Glutamatergic neuron (in vitro differentiated cells): ENCODE measurements at places on chromosomes 2 and 18. TPM values are rescaled to one million over a fixed set of nuclear protein-coding genes. Genes with fewer than 3 reads are reported as not detected.

- H3K36me3 ChIP-seq: no peaks in the 10 kb centered on the region
- DNase-seq: no peak
- no peaks in the 10 kb centered on the region for H3K27me3 ChIP-seq
Measured at GRCh38 chr2:206512999-206513398, 69.7 kb downstream of the ADAM23 start.

DNA sequence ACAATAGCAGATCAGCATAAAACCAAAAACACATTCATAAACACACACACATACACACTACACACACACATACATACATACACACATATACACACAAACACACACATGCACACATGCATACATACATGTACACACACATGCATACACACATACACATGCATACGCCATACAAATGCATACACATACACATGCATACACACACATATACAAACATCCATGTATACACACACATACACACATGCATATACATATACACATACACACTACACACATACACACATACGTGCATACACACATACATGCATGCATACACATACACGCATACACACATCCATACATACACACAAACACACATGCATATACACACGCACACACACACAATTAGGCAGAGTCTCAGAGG lies 490.1 kb downstream of the TNS1 start:
- H3K36me3 ChIP-seq: no peaks in the 10 kb centered on the region
- no peaks in the 10 kb centered on the region for H3K27me3 ChIP-seq
- DNase-seq: no peak
- H3K27ac ChIP-seq: no peak overlapping the region
- H3K4me1 ChIP-seq: peaks cover 6% of the 10 kb centered on the region
- H3K4me3 ChIP-seq: no peak overlapping the region

- H3K4me3 ChIP-seq: no peak overlapping the region
- H3K36me3 ChIP-seq: no peaks in the 10 kb centered on the region
- peaks cover 3% of the 10 kb centered on the region for H3K4me1 ChIP-seq
- H3K27me3 ChIP-seq: no peaks in the 10 kb centered on the region
- no peak for DNase-seq
Measured at GRCh38 chr18:31093880-31094279, 8.3 kb downstream of the DSC2 start.

GRCh38 chr2:19198381-19198780 lies 160.0 kb downstream of the OSR1 start:
- H3K27ac ChIP-seq: no peak overlapping the region
- H3K27me3 ChIP-seq: no peaks in the 10 kb centered on the region
- no peak overlapping the region for H3K4me3 ChIP-seq
- no peaks in the 10 kb centered on the region for H3K4me1 ChIP-seq

GRCh38 chr18:58990720-58991119 lies 126.0 kb downstream of the ZNF532 start:
- H3K4me1 ChIP-seq: no peaks in the 10 kb centered on the region
- H3K36me3 ChIP-seq: peaks cover 22% of the 10 kb centered on the region
- no peak overlapping the region for H3K4me3 ChIP-seq
- no peak for DNase-seq

DNA sequence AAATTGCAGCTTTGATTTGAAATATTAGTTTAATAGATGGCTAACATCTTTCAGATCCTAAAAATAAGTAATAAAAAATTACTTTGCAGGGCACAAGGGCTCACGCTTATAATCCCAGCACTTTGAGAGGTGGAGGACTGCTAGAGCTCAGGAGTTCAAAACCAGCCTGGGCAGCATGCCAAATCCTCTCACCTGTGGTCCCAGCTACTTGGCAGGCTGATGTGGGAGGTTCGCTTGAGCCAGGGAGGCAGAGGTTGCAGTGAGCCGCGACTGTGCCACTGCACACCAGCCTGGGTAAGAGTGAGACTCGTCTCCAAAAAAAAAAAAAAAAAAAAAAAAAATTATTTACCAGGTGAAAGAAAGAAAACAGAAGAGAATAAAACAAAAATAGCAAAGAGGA lies 449.8 kb downstream of the NRXN1 start:
- peaks cover 2% of the 10 kb centered on the region for H3K27me3 ChIP-seq
- peaks cover 4% of the 10 kb centered on the region for H3K4me1 ChIP-seq
- DNase-seq: no peak
- H3K36me3 ChIP-seq: no peaks in the 10 kb centered on the region
- no peak overlapping the region for H3K4me3 ChIP-seq

DNA sequence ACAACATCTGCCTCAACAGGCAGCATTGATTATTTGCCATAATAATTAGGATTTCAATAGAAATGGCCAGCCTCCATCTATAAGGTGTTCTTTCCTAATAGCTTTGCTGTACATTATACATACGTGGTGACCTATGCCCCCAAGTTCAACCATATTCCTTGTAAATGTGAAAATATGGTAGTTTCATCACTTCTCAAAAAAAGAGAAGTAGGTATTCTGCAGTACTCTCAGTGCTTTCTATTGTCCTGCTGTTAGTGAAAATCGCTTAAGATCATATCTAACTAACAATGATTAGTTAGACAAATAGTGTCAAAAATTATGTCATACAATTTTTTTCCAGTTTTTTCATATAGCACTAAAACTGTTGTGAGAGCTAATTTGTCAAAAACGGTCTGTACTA lies 79.6 kb downstream of the SLC4A10 start:
- no peaks in the 10 kb centered on the region for H3K36me3 ChIP-seq
- no peak overlapping the region for H3K27ac ChIP-seq
- peaks cover 5% of the 10 kb centered on the region for H3K4me1 ChIP-seq
- DNase-seq: no peak
- no peaks in the 10 kb centered on the region for H3K27me3 ChIP-seq

GRCh38 chr2:189608795-189609422 lies 28.3 kb upstream of the SLC40A1 start:
- H3K4me1 ChIP-seq: no peaks in the 10 kb centered on the region
- H3K27me3 ChIP-seq: no peaks in the 10 kb centered on the region
- H3K4me3 ChIP-seq: no peak overlapping the region
- no peaks in the 10 kb centered on the region for H3K36me3 ChIP-seq
- DNase-seq: no peak

GRCh38 chr2:44708661-44709000 lies 232.9 kb upstream of the SIX3 start:
- H3K27ac ChIP-seq: peak overlapping the region; percentile 52
- no peaks in the 10 kb centered on the region for H3K36me3 ChIP-seq
- peaks cover 2% of the 10 kb centered on the region for H3K27me3 ChIP-seq
- peaks cover 41% of the 10 kb centered on the region for H3K4me1 ChIP-seq
- H3K4me3 ChIP-seq: no peak overlapping the region
- no peak for DNase-seq

DNA sequence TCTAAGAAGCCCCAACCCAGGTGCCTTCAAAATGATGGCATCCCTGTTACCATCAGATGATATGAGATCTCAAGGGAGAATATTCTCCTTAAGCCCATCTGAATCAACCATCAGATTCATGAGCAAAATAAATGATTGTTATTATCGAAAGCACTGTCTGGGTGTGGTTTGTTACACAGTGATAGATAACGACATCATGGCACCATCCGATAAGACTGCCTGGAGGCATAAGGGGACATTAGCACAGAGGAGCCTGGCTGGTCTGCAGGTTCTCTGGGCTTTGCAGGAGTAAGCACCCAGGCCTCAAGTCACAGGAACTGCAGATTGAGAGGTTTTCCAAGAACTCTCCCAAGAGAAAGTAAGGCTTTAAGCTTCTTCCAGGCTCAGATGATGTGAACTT lies 15.6 kb downstream of the BMP10 start:
- no peak overlapping the region for H3K27ac ChIP-seq
- no peak overlapping the region for H3K4me3 ChIP-seq
- no peaks in the 10 kb centered on the region for H3K4me1 ChIP-seq
- peaks cover 7% of the 10 kb centered on the region for H3K27me3 ChIP-seq
- no peak for DNase-seq

DNA sequence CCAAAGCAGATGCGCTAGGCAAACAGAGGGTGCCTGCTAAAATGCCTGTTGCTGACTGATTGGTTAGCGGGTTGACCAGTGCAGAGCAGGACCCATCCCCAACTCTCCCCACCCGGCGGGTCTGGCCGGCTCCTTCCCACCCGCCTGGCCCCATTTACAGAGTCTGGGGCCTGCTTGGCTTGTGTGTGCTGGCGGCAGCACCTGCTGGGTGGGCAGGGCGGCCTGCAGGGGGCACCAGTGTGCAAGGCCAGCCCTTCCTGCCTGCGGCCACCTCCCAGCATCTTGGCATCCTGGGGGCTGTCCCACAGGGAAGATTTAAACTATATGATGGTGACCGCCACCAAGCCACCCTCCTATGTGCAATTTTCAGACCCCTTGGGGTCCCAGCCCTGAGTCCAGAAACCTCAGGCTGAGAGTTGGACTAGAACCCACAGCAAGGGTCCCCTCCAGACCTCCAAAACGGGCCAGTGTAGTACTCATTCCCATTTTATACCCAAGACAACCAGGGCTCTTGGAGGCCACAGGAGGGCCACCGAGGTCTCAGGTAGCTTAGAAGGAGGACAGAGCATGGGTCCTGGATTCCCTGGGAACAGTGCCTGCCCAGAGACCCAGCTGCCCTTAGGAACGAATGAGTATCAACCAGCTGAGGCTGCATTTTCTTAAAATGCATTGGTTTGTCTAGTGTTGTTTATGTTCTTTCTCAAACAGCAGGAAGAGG lies 173.6 kb downstream of the SMAD7 start:
- peaks cover 9% of the 10 kb centered on the region for H3K27me3 ChIP-seq
- H3K4me1 ChIP-seq: peaks cover 31% of the 10 kb centered on the region
- no peak overlapping the region for H3K27ac ChIP-seq
- H3K4me3 ChIP-seq: no peak overlapping the region
- DNase-seq: peak; percentile 77

- no peak overlapping the region for H3K4me3 ChIP-seq
- peaks cover 2% of the 10 kb centered on the region for H3K4me1 ChIP-seq
- no peak for DNase-seq
- H3K27me3 ChIP-seq: peaks cover 3% of the 10 kb centered on the region
- no peak overlapping the region for H3K27ac ChIP-seq
Measured at GRCh38 chr2:46134531-46135227, 162.5 kb upstream of the EPAS1 start.

- no peak overlapping the region for H3K4me3 ChIP-seq
- no peak overlapping the region for H3K27ac ChIP-seq
- H3K4me1 ChIP-seq: peaks cover 9% of the 10 kb centered on the region
Measured at GRCh38 chr2:111617299-111618225, 266.4 kb downstream of the ANAPC1 start.

DNA sequence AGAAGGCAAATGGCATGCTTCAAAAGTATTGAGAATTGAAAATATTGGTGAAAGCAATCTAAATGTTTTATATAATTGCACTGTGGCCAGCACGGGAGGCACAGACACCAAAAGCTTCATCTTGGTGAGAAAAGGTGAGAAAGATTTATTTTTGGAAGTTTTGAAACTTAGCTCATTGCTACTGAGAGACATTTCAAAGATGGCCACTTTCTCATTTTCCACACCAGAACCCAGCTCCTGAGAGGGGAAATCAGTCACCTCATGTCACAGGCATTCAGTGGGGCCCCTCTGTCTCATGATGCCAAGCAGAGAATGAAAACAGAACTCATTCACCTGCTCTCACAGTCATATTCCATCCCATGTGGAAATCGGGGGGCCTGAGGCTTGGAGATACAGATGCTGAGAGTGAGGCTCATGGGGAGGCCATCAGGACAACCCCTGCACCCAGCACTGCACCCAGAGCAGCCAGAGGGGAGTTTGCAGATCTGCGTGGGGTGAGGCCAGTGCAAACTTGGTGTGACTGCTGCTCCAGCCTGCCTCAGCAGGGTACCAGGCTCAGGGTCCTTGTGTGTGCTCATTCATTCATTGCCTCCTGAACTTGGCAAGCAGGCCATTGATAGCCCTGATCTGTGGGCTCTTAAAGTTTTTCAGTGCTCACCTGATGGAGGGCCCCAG lies 31.4 kb downstream of the IL18R1 start:
- H3K4me3 ChIP-seq: no peak overlapping the region
- no peak overlapping the region for H3K27ac ChIP-seq
- no peaks in the 10 kb centered on the region for H3K27me3 ChIP-seq
- no peak for DNase-seq
- H3K36me3 ChIP-seq: no peaks in the 10 kb centered on the region

- no peaks in the 10 kb centered on the region for H3K36me3 ChIP-seq
- peak overlapping the region; percentile 43 for H3K27ac ChIP-seq
- H3K27me3 ChIP-seq: no peaks in the 10 kb centered on the region
- no peak overlapping the region for H3K4me3 ChIP-seq
- no peak for DNase-seq
Measured at GRCh38 chr2:158194229-158194628, 92.6 kb downstream of the UPP2 start.

GRCh38 chr2:137525641-137526190 lies 438.6 kb upstream of the HNMT start:
- H3K27ac ChIP-seq: no peak overlapping the region
- H3K4me1 ChIP-seq: peaks cover 21% of the 10 kb centered on the region
- H3K4me3 ChIP-seq: no peak overlapping the region
- DNase-seq: no peak
- H3K27me3 ChIP-seq: peaks cover 4% of the 10 kb centered on the region

- H3K27ac ChIP-seq: no peak overlapping the region
- no peak for DNase-seq
- peaks cover 1% of the 10 kb centered on the region for H3K27me3 ChIP-seq
- peaks cover 7% of the 10 kb centered on the region for H3K4me1 ChIP-seq
- no peak overlapping the region for H3K4me3 ChIP-seq
Measured at GRCh38 chr2:151029406-151030157, 232.1 kb downstream of the RBM43 start.

DNA sequence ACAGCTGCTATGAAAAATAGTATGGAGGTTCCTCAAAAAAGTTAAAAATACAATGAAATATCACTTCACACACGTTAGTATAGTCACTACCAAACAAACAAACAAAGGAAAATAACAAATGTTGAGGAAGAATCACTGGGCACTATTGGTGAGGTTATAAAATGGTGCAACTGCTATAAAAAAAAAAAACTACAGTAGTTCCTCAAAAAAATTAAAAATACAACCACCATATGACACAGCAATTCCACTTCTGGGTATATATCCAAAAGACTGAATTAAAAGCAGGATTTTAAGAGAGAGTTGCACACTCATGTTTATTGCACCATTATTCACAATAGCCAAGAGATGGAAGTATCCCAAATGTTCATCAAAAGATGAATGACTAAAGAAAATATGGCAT lies 80.9 kb upstream of the POU3F3 start:
- no peak overlapping the region for H3K4me3 ChIP-seq
- no peaks in the 10 kb centered on the region for H3K36me3 ChIP-seq
- no peak for DNase-seq
- no peaks in the 10 kb centered on the region for H3K4me1 ChIP-seq
- no peaks in the 10 kb centered on the region for H3K27me3 ChIP-seq

GRCh38 chr2:85259101-85259590 lies 68.6 kb downstream of the TGOLN2 start:
- peaks cover 46% of the 10 kb centered on the region for H3K4me1 ChIP-seq
- no peaks in the 10 kb centered on the region for H3K36me3 ChIP-seq
- H3K27me3 ChIP-seq: peaks cover 8% of the 10 kb centered on the region
- H3K4me3 ChIP-seq: no peak overlapping the region
- no peak for DNase-seq

COL4A4 gene
- total RNA-seq: 0.05 TPM

PMAIP1 gene
- total RNA-seq: 12.6 TPM

GAREM1 gene
- total RNA-seq: 8.7 TPM

SFT2D3 gene
- 6.4 TPM for total RNA-seq

FAM237A gene
- total RNA-seq: not detected

BMP10 gene
- total RNA-seq: not detected

UGT1A4 gene
- not detected for total RNA-seq

ERFE gene
- total RNA-seq: 12.2 TPM

STAM2 gene
- 25.1 TPM for total RNA-seq

SLC5A7 gene
- total RNA-seq: 0.27 TPM

ELOA2 gene
- not detected for total RNA-seq
